T-helper 2 cell (primary cell): ENCODE measurements at places on chromosomes 4 and X.

GRCh38 chr4:52748432-52748831 lies 2.8 kb downstream of the ERVMER34-1 start:
- DNase-seq, result no peak

GRCh38 chrX:123210252-123210651 lies 26.2 kb downstream of the GRIA3 start:
- DNase-seq, result no peak

- DNase-seq, result no peak
Measured at GRCh38 chrX:132751063-132751690, 207.3 kb downstream of the HS6ST2 start.

DNA sequence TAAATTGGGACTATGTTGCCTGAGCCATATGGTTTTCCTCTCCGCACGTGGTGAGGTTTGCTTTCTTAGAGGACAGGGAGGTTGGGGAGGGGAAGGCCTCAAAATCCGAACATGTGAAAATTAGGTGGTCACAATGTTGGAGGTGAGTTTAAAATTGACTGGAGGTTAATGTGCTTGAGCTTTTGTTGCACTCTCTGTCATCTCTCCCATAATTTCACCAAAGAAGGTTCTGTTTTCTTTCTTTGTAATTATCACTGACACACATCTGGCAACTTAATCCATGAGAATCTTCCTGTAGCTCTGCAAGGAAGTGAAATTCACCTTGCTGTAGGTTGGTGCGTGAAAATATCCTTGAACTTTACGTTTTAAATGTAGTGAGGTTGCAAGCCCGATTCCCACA lies 225.5 kb downstream of the PDGFC start:
- no peak for DNase-seq

DNA sequence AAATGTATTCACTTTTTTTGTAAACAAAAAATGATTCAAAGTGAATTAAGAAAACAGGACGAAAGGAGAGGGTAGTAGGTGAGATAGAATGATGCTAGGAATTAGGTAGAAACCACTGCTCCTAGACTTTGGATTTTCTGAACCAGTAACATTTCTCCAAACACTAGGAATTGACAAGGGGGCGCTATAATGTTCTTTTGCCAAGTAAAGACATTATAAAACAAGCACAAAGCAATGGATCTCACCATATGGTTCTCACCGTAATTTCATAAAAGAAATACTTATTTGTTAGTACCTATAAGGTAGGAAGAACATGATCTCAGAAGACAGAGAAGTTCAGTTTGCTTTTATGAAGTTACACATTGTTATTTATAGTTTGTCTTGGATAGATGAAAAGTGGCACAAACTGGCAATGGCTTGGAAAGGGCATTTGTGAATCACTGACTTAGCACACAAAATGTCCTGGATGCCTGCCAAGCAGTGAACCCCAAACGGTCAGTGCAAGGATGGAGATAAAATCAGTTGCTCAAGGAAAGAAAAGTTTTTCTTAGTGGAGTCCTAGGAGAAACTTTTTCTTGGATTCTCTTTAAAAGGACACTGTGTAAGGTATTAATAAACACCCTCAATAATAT lies 8.1 kb upstream of the TBC1D1 start:
- no peak for DNase-seq
